ENCODE measurements at places on chromosomes 4 and X. TPM values are rescaled to one million over a fixed set of nuclear protein-coding genes. Genes with fewer than 3 reads are reported as not detected.

STK32B gene
- 4.1 TPM for total RNA-seq

- no peak for DNase-seq
Observed at GRCh38 chr4:108772402-108772801, 9.5 kb upstream of the ETNPPL start.

DNA sequence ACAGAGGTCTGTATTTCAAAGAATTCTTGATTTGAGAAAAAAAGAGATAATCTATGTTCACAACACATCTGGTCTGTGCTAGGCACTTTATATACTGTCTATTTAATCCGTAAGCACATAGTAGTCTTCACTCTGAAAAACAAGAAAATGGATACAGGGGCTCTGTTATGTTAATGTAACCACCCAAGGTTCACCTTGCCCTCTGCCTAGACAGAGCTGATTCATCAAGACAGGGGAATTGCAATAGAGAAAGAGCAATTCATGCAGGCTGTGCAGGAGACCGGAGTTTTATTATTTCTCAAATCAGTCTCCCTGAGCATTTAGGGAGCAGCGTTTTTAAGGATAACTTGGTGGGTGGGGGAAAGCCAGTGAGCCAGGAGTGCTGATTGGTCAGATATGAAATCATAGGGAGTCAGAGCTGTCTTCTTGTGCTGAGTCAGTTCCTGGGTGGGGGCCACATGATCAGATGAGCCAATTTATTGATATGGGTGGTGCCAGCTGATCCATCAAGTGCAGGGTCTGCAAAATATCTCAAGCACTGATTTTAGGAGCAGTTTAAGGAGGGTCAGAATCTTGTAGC lies 92.9 kb upstream of the TNIP3 start:
- no peak for DNase-seq

NPNT gene
- total RNA-seq: 354 TPM

DNA sequence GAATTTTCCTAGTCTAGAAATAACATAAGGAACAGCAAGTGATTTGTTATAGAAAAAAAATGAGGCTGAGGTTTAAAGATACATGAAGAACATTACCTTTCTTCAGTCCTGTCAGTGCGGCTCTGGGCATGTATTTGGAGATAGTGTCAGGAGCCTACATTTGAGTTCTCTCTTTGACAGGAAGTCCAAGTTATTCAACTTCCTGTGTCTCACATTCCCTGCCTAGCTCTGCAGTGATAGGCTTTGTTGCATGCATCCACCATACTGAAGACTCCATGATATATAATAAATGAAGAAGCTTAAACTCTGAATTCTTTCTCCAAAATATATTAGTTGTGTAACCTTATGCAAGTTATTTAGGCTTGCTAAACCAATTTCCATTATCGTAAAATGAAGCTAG lies 148.7 kb downstream of the RELL1 start:
- no peak for DNase-seq

G6PD gene
- 66.2 TPM for total RNA-seq

DNA sequence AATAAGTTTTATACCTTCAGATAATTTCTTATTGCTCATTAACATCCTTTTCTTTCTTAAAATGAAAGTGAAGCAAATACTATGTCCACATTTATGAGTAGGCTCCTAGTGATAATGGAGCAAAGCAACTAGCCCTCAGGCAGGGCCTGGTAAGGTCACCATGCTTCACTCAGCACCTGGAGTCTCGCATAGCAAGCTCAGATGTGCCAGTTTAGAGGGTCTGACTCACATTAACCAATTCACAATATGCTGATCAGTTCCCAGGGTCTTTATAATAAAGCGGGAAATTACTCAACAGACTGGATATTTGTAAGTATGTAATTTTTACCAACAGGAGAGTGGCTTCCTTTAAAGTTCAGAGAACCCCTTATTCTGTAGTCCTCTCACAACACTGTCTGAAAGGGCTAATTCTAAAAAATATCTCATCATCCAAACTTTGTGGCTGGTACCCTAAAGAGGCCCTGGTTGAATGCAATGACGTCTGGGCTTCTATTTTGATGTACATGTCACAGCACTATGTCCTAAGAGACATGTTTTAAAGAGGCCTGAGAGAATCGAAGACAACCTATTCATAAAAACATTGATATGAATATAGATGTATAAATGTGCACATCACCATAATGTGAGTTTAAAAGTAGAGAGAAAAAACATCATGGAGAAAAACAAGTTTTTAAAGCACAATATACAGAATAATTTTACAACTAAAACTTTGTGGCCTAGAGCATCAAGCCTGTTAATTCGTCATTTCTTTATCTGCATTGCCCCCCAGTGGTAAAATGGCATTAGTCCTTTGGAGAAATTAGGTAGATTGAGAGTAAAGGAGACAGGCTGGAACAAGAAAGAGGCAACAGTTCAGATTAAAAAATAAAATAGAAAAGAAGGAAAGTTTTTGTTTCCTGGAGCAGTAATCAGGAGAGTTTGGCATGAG lies 44.3 kb downstream of the IL21 start:
- no peak for DNase-seq

- no peak for DNase-seq
Observed at GRCh38 chr4:186702940-186703339, 20.7 kb downstream of the FAT1 start.

- DNase-seq: peak; percentile 19
Observed at GRCh38 chr4:7547368-7548040, 112.8 kb upstream of the PSAPL1 start.

DNA sequence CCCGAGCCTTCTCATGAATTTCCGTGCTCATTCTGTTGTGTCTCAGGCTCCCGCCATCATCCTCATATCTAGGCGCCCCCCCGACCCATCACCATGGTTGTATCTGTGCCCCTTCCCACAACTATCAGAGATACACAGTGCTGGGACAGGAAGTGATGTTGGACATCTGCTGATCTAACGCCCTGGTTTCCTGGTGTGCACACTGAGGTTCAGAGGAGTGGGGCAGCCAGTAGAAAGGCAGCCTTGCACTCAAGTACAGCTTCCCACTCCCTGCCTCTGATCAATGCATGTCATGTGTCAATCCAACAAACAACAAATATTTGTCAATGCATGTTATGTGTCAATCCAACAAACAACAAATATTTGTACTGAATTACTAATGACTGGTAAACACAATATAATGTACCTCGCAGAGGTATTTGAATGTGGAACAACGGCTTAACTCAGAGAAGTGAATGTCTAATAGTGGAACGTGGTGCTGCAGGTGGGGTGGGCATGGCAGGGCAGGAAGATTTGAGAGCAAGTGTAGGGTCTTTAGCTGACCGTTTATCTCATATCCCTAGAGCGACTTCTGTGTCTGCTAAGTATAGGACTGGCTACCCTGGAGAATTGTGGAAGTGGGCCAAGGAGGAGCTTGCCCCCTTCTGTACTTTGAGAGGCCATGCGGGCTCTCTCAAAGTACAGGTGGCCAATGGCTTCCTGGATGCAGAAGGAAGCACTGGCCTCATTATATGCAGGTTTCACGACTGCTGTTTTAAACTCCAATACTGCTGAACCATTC lies 10.3 kb upstream of the SEL1L3 start:
- DNase-seq: no peak

TMEM271 gene
- total RNA-seq: not detected

DNA sequence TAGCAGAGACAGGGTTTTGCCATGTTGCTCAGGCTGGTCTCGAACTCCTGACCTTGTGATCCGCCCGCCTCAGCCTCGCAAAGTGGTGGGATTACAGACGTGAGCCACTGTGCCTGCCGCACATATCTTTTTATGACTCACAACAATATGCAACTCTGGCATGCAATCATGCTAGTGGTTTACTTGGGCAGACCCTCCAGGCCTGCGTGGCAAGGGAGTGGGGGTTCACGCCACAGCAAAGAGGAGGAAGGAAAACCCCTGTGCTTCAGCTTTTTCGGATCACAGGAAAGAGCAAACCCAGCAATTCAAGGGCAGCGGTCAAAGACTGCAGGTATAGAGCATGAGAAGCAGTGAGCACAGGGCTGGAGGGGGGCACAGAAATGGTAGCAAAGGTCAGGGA lies 48.3 kb upstream of the CD99 start:
- no peak for DNase-seq

- DNase-seq: no peak
Observed at GRCh38 chr4:184306949-184307348, 89.3 kb upstream of the ENPP6 start.

GRCh38 chrX:21757960-21758359 lies at the start of gene SMPX:
Gene SMPX, minus strand, starts transcription at chrX:21758116. Its CDS starts 3,826 bp downstream, at chrX:21754290.
- no peak for DNase-seq

GRCh38 chr4:140103676-140104075 lies 50.3 kb downstream of the MAML3 start:
- DNase-seq: no peak

GRCh38 chrX:79081895-79082512 lies 62.5 kb upstream of the GPR174 start:
- no peak for DNase-seq

Measured in aorta (tissue), 5 donors.